T follicular helper cell (primary cell): ENCODE measurements at places on chromosomes 7 and 10.

GRCh38 chr10:21263263-21263803, 262.1 kb downstream of the SKIDA1 start:
- no peak for DNase-seq

DNA sequence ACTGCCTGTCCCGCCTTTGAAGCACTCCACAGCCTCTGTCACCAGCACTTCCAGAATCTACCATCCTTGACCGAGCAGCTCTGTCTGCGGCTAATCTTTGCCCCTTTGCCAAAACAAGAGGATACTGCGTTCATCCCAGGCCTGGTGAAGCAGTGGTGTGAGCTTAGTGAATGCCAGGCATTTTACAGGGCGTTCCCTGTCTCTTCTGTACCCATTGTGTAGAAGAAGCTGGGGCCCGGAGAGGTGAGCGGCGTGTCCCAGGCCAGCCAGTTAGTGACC, 61.2 kb downstream of the C10orf105 start:
- DNase-seq, result no peak

- DNase-seq, result no peak
These were observed 54.3 kb downstream of the INSYN2A start for GRCh38 chr10:127142136-127142535.

GRCh38 chr7:31000779-31001178, 37.0 kb downstream of the GHRHR start:
- DNase-seq, result no peak

DNA sequence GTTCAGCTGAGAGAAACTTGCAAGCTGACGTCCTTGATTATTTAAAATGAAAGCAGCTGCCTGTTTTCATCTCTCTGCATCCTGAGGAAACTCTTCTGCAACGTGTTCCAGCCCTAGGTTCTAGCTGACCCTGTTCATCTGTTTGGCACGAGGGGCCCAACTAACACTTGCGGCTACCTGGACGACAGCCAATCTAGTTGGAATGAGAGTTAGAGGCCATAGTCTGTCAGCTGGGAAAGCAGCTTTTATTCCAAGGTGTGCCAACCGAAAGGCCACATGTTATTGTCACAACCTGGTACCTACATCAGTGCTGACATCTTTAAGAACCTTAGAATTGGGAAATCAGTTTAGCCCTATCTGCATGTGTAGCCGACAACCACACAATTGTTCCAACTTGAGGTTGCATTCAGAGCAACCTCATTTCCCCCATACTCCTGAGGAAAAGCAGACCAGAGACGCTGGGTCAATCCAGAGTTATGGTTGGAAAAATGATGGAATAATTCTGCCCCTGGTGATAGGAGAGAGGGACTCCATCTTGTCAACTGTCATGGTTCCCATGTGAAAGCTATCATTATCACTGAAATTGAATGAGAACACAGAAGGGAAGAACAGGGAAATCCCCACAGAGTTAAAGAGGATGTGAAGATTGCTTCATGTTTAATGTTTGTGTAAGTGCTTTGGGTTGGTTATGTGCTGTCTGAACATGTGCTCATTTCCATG, 121.6 kb downstream of the EGFR start:
- DNase-seq, result no peak

GRCh38 chr10:99647601-99648151, 11.6 kb upstream of the ENTPD7 start:
- no peak for DNase-seq

GRCh38 chr10:97012470-97012869, 173.3 kb downstream of the SLIT1 start:
- no peak for DNase-seq

DNA sequence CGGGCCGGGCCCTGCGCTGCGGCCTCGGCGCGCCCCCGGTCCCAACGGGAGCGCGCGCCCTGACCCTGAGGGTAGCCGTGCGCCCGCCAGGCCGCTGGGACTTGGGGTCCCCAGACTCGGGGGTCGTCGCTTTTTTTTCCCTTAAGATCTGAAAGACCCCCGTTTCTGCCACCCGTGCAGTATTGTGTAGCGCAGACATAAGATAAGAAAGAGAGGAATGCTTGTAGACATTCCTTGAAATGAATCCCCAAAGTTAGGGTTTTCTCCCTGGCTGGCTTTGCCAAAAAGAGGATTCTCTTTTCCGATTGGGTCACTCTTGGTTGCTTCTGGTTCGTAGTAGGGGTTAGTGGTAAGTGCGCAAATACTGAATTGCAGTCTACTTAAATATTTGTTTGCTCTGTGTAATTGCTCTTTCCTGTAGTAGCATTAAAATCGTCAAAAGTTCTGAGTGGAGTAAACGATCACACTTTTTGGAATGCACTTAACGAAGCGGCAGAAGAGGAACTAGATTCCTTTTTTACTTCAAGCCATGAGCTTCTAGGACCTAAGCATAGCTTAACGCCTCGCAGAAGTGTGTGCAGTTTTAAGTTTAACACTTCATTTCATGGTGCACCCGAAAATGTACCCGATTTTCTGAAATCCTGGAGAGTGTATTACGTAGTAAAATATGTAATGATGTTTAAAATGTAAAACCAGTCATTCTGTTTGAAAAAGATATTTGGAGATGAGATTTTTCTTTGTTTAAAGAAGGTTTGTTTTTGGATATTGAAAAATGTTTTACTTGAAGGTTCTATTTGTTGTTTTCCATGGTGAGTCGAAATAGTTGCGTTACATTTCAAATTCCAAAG, 1.3 kb downstream of the CUL1 start:
- DNase-seq, result no peak

- no peak for DNase-seq
These were observed 77.7 kb downstream of the RBM33 start for GRCh38 chr7:155722118-155722517.

GRCh38 chr10:34647160-34647559, 167.9 kb downstream of the PARD3 start:
- no peak for DNase-seq

- DNase-seq, result no peak
These were observed 27.0 kb downstream of the CDK6 start for GRCh38 chr7:92809397-92809759.

GRCh38 chr7:98997846-98998245, 119.5 kb downstream of the TRRAP start:
- DNase-seq, result no peak

DNA sequence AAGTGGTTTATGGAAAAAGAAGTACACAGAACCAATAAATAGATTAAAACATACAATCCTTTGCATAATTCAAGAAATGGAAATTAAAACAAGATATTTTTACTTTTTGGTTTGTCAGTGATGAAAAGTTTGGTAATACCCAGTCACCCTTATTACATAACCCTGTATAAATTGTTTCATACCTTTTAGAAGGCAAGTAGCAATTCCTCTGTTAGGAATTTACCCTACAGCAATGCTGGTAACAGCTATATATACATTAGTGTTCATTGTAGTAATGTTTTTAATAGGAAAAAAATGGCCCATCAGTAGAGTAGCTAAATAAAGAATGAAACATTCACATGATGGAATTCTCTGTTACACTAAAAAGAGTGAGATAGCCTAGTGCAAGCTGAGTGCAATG, 42.7 kb downstream of the PTPN12 start:
- DNase-seq, result no peak

- no peak for DNase-seq
These were observed 141.8 kb upstream of the ASAH2 start for GRCh38 chr10:50392966-50393718.

- DNase-seq, result no peak
These were observed 330.1 kb downstream of the EXOC4 start for GRCh38 chr7:133582766-133583523.

DNA sequence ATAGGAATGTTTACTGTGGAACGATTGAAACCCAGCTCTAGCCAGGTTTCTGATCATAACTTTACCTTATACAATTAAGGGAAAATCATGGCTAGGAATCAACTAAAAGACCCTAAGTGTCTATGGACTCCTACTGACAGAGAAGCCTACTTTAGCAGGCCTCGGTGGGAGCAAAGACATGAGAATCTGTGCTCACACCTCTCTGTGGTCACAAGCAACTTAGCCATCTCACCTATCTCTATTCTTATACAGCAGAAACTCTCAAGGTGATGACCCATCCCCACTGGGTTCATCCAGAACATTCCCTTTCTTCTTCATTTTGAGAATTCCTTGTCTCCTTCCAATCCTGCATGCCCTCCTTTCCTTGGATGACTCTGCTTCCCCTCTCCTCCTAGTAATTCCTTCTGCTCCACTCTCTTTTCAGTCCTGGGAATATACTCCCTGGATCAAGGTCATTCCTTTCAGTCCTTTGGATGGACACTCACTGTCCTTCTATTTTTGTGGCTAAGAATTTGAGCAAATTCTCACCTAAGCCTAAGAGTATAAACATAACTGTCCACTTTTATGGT, 2.9 kb downstream of the BLNK start:
- no peak for DNase-seq

DNA sequence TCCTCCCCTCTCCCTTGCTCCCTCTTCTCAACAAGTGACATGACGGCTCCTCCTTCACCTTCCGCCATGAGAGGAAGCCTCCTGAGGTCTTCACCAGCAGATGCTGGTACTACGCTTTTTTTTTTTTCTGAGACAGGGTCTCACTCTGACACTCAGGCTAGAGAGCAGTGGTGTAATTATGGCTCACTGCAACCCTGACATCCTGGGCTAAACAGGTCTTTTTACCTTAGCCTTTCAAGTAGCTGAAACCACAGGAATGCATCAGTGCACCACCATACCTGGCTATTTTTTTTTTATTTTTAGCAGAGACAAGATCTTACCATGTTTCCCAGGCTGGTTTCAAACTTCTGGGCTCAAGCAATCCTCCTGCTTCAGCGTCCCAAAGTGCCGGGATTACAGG, 43.6 kb downstream of the MDH2 start:
- no peak for DNase-seq

- no peak for DNase-seq
These were observed 52.3 kb upstream of the OPN4 start for GRCh38 chr10:86601956-86602602.

DNA sequence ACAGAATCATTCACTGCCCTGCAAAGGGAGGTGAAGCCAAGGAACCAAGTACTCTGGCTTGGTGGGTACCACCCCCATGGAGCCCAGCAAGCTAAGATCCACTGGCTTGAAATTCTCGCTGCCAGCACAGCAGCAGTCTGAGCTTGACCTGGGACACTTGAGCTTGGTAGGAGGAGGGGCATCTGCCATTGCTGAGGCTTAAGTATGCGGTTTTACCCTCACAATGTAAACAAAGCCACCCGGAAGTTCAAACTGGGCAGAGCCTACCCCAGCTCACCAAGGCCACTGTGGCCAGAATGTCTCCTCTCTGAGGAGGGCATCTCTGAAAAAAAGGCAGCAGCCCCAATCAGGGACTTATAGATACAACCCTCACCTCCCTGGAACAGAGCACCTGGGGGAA, 1050.0 kb upstream of the GHITM start:
- no peak for DNase-seq

GRCh38 chr10:120738658-120739057, 112.5 kb upstream of the WDR11 start:
- DNase-seq, result no peak

- no peak for DNase-seq
These were observed 118.8 kb downstream of the DIP2C start for GRCh38 chr10:570628-571163.

GRCh38 chr7:28939367-28939766, 18.8 kb downstream of the TRIL start:
- DNase-seq, result no peak

GRCh38 chr10:61211468-61211867, 241.7 kb downstream of the TMEM26 start:
- no peak for DNase-seq

GRCh38 chr7:94145602-94146001, 141.4 kb upstream of the BET1 start:
- DNase-seq, result no peak

DNA sequence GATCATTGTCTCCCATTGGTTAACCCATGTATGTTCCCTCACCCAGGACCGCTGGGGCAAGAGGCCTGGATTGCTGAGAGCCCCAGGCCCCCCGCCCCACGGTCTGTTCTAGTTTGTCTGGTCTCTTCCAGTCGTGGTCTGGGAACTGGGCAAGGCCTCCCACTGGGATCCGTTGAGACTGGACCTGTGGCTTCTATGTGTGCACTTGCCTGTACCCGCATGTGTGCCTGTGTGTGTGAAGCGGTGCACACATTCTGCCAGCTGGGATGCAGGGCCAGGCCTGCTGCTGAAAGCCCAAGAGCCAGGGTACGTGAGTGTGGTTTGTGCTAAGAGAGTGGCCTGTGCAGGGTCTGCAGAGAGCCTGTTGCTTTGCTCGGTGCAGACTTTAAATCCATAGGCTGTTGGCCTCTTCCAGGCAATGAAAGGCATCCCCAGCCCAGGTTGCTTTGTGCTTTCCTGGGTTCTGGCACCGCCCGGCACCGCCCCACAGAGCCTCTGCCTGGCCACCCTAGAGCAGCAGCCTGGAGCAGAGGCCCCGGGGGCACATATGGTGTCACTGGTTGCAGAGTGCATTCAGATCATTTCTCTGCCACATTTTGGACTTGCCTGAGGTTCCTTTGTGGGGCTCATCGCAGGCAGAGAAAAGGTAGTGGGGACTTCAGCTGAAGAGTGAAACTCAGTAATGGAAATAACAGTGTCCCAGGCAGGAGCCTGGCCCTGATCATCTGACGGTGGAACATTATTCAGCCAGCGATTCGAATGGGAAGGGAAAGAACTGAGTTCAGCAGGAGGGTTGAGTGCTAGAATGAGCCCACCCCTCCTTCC, 215.5 kb downstream of the GLRX3 start:
- no peak for DNase-seq

GRCh38 chr7:111531993-111532392, 30.3 kb downstream of the IMMP2L start:
- no peak for DNase-seq
